ENCODE measurements at places on chromosomes 6 and 20. TPM values are rescaled to one million over a fixed set of nuclear protein-coding genes. Genes with fewer than 3 reads are reported as not detected.

Gene PPP2R5D
- 30.5 TPM for total RNA-seq

- DNase-seq = no peak
Measured at GRCh38 chr6:114327074-114327473, 15.7 kb downstream of the HS3ST5 start.

DNA sequence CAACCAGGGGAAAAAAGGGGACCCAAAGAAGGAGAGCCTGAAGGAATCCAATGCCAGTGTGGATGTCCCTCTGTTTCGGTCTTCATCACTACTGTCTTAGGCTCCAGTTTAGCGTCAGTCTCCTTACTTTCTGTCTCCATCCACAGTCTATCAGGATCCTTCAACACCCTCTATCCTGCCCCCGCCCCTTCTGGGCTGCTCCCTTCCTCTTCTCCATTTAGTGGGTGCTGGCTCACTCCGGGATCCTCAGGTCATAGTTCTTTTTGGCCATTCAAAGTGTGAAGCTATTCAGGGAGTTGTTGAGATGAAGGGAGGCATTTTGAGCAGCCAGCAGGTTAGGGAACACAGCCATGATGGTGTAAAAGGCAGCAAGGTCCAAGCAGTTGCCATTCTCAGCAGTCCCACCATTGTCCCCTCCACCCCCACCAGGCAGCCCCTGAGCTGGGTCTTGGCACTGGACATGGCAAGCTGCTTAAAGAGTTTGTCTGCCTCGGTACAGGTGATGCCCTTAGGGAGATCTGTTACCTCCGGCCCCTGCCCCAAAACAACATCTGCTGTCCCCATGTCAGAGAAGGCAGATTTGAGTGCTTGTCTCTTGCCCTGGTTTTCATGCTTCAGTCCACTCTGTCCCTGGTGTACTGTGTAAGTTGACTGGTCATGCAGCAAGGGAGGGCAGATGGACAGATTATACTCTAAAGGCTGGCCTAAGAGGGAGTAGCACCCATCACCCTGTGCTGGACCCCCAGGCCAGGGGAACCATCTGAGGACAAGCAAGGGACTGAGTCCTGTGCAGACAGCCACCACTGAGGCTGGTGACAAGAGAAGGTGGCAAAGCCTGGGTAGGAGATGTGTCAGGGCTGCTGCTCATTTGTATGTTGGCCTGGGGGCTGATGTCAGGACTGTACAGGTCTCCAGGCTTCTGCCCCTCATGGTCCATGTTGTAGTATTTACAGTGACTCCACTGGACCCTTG, 842.0 kb downstream of the HACE1 start:
- DNase-seq = no peak

DNA sequence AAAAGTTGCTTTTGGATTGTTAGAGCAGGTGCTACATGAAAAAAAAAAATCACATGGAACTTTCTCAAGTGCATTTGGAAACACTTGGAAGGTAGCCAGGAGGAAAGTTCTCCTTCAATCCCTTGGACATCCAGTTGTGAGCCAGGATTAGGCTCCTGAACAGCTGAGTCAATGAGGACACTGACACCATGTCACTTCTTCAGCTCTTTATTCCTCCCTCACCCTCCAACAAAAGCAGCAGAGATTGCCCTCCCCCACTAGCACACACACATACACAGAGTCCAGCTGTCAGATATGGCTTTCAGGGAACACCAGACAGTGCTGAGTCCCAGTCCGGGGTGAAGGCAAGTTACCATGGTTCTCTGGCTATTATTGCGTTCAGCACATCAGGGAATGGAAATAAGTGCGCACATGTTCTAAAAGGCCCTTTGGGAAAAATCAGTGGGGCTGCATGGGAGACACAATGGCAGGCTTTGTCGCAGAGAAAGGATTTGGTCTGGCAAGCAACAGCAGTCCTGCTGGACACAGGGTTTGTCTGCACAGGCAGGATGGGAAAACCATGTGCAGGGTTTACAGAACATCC, 124.7 kb upstream of the MARCKS start:
- DNase-seq = no peak

- DNase-seq = no peak
Measured at GRCh38 chr6:487956-488355, 96.4 kb downstream of the IRF4 start.

Gene TRIM40
- 0.30 TPM for total RNA-seq

- no peak for DNase-seq
Measured at GRCh38 chr6:133070410-133071043, 170.6 kb upstream of the EYA4 start.

DNA sequence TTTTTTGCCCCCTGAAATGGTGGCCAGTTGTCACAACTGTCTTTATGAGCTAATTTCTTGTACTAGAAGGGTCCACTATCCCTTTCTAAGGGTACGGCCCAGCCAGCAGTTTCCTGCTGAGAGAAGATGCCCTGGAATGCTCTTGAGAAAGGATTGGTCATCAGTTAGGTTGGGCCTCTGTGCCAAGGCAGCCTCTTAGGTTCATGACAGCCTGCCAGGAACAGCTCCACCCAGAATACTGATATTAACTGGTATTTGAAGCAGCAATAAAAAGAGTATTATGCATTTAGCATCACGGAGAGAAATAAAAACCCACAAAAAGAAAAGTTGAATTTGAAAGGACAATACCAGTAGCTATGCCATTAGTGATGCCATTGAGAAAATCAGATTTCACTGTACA, 9.0 kb upstream of the HINT3 start:
- no peak for DNase-seq

- DNase-seq = peak; percentile 100
Measured at GRCh38 chr6:24720604-24721460, 1.9 kb upstream of the C6orf62 start.

Gene CLPSL2
- total RNA-seq = not detected

- no peak for DNase-seq
Measured at GRCh38 chr6:136990242-136990578, 54.6 kb downstream of the IL20RA start.

DNA sequence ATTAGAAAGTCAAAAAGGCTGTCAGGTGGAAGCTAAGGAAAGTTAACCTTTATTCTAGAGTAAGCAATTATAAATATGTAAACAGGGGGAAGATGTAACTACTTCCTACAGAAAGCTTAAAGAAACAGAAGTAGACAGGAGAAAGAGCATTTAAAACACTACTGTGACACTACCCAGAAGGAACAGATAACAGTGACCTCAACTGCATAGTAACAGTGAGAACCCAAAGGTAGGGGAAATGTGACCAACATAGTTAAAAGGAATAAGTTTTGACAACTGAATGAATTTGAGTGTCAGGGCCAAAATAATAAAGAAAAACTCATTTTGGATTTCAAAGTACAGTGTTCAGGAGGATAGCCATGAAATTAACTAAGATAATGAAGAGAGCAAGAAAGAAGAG, 43.5 kb downstream of the IBTK start:
- DNase-seq = no peak

DNA sequence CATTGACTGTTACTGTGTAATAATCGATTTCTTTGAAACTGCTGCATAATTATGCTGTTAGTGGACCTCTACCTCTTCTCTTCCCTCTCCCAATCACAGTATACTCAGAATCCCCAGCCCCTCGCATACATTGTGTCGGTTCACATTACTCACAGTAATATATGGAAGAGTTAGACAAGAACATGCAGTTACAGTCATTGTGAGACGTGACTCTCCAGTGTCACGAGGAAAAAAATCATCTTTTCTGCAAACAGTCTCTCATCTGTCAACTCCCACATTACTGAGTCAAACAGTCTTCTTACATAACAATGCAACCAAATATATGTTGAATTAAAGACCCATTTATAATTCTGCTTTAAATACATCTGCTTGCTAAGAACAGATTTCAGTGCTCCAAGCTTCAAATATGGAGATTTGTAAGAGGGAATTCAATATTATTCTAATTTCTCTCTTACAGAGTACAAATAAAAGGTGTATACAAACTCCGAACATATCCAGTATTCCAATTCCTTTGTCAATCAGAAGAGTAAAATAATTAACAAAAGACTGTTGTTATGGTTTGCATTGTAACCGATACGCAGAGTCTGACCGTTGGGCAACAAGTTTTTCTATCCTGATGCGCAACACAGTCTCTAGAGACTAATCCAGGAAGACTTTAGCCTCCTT, 113.3 kb downstream of the TMEM242 start:
- DNase-seq = no peak

DNA sequence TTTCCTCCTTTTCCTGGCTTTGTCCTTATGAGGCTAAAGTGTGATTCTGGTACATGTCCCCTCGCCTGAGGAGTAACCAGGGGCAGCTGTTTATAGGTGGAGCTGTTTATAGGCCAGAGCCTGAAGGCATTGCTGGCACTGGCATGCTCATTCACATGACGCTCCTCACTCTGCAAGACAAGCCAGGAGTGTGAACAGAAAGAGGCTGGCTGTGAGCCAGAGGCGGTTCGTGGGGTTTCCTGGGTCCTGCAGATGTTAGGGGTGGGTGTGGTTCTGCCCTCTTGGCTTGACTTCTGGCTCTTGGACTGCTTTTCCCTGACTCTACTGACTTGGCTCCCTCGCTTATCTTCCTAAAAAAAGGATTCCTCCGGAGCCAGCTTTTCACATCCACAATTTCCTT, 12.8 kb upstream of the MDFI start:
- peak; percentile 36 for DNase-seq

Gene PREX1
- 389 TPM for total RNA-seq

Gene C4B
- 5.1 TPM for total RNA-seq

Gene OR12D2
- total RNA-seq = not detected

DNA sequence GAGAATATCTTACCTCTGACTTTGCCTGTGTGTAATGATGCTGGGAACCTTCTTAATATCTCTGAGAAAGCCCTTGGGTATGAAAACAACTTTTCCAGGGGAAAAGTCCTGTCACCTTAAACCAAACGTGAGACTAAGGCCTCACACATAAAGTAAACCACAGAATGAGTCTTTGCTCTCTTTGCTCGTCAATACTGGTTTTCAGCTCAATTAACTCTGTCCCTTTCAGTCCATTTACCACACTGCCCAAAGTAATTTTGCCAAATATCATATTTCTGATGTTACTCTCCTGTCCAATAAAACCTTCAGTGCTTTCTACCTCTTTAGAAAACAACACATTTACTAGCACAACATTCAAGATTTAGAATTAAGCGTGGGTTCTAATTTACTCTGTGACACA, 100.5 kb upstream of the HMGCLL1 start:
- no peak for DNase-seq

Gene FHL5
- not detected for total RNA-seq

GRCh38 chr6:15476631-15477380, 186.0 kb downstream of the DTNBP1 start:
- DNase-seq = no peak

DNA sequence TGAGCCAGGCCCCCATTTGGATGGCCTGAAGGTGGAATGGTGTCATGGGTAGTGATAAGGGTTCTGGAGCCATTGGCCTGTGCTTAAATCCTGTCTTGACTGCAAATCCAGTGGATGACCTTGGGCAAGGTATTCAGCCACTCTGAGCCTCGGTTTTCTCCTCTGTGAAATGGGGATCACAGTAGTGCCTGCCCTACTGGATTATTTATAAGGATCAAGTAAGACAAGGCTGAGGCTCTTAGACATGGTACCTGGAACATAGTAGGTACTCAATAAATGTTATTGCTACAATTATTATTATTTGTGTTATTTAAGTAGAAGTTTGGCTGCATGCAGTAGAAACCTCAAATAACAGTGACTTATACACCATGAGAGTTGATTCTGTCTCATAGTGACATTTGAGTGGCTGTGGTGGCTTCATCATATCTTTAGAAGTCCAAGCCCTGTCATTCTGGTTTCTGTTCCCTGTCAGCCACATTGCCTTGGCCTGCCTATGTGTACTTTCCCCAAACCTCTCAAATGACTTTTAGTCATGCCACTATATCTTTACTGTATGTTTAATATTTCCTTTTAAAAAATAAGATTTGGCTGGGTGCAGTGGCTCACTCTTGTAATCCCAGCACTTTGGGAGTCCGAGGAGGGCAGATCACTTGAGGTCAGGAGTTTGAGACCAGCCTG, 37.6 kb upstream of the CHMP4B start:
- DNase-seq = no peak

DNA sequence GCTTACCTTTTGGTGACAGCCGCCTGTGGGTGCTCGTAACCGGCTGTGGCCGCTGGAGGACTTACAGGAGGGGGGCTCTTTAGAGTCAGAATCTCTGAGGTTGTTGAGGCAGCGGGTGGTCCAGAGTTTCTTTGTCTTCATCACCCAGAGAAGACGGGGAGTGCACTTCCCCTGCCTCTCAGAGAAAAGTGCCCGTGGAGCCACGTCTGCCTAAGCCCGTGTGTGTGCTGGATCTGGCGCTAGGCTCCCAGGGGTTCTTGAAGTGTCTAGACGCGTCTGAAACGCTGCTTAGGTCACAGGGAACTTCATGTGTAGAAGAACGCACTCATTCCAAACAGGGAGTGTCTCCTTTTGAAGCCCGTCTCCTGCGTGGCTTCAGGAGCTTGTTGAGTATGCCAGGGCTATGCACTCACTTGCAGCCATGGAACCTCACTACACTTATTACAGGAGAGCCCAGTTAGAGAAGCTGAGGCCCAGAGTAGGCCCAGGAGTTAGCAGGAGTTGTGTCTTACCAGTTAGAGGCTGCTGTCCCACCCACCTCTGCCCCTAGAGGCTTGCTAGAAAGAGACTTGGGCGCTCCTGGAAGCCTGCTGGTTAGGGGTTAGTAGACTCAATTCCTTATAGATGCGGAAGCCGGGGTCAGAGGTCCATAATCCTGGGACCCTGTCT, 1.3 kb downstream of the LSM14B start:
- peak; percentile 30 for DNase-seq

Gene FAM217A
- not detected for total RNA-seq

Gene SLA2
- total RNA-seq = 90.3 TPM

DNA sequence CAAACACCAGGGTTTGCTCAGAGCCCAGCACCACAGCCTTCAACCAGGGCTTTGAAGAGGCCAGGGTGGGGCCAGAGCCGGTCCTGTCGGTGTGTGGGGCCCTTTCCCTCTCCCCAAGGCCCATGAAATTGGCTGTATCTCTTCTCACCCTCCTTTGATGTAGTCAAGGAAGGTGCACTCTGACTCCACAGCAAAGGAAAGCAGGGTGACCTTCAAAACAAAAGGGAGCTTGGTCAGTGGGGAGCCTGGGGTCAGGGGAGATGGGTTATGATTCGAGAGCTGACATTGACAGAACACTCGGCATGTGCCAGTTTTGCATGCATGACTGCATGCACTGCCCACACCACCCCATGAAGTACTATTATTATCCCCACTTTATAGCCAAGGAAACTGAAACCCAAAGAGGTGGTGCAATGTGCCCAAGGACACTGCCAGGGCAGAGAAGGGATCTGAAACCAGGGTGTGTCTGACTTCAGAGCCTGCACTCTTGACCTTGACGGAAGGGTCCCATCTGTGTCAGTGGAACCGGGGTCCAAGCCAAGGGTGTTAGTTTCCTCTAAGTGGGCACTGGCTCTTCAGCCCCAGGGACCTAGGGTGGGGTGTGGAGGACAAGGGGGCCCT, 55.4 kb downstream of the RAB44 start:
- no peak for DNase-seq
